ENCODE measurements at places on chromosomes 7 and 10.

- DNase-seq, result no peak
Measured at GRCh38 chr7:83952236-83952635, 242.4 kb downstream of the SEMA3A start.

- DNase-seq, result no peak
Measured at GRCh38 chr7:74183142-74183541, 9.0 kb downstream of the EIF4H start.

- DNase-seq, result no peak
Measured at GRCh38 chr10:5196702-5197113, at the start of gene AKR1C4. TSS of gene AKR1C4 (plus strand) at chr10:5196837. CDS start at chr10:5196868, 31 bp downstream.

GRCh38 chr7:78099715-78100394 is 301.3 kb downstream of the PHTF2 start:
- DNase-seq, result no peak

Data from activated T-cell treated with anti-CD3 and anti-CD28 coated beads for 24 hours (primary cell).